Mucosa of descending colon (tissue), 3 donors: ENCODE measurements at places on chromosomes 13 and 19. TPM values are rescaled to one million over a fixed set of nuclear protein-coding genes. Genes with fewer than 3 reads are reported as not detected.

GRCh38 chr19:42816894-42817293 lies 51.4 kb upstream of the PSG8 start:
- no peak for DNase-seq

GPX4 gene
- total RNA-seq, result 144 TPM

GRCh38 chr19:33412601-33413425 lies 39.3 kb downstream of the CEBPG start:
- DNase-seq, result peak; percentile 61

N4BP2L1 gene
- total RNA-seq, result 8.5 TPM

DNA sequence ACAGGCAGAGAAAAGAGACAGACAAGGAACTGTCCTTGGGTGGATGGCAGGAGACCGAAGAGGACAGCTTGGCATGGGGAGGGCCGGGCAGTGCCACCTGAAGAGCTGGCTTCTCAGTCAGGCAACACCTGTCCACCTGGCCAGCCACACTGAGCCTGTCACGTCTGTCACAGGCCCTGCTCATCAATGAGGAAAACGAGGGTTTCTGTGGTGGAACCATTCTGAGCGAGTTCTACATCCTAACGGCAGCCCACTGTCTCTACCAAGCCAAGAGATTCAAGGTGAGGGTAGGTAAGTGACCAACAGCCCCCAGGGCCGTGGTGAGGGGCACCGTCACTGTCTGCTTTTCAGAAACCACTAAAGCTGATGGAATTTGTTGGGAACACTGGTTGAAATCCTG lies 11.2 kb upstream of the PROZ start:
- no peak for DNase-seq

RDH8 gene
- not detected for total RNA-seq

ICAM5 gene
- 0.73 TPM for total RNA-seq

TEX26 gene
- total RNA-seq, result not detected

ZNF441 gene
- total RNA-seq, result 8.5 TPM

FGF14 gene
- total RNA-seq, result 0.43 TPM

DNA sequence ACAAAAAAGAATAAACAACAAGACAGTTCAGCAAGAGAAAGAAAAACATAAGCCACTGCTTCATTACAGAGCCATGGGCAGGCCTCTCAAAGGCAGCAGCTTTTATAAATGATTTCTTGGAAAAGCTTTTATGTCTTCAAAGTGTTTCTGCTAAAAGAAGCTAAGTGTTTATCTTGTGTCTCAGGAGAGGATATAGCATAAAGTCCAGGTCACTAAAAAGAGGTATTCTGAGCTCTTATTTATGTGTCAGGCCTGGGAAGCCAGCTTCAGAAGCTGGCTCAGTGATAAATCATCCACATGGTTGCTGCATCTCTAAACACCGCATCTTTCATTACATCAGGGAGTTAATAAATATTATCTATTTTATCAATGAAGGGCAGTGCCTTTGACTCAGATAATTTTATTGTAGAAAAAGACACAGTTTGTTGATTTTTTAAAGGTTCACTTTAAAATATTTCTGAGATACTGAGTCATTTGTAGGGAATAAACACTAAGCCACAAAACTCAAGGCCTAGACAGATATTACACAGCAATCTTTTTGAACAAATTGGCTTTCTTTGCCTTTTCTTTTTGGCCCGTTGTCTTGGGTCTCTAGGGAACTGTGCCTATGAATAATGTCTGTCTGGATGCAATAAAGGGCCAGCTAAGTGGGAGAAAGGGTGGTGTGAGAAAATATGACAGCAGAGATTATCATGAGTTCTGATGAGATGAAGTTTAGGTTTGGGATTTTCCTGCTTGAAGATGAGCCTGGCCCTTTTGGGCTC lies 1086.6 kb downstream of the UQCRFS1 start:
- no peak for DNase-seq

GRCh38 chr13:67806796-67807195 lies 576.7 kb upstream of the PCDH9 start:
- DNase-seq, result no peak

GRCh38 chr19:37893845-37894575 lies 12.4 kb downstream of the WDR87 start:
- DNase-seq, result no peak

DNA sequence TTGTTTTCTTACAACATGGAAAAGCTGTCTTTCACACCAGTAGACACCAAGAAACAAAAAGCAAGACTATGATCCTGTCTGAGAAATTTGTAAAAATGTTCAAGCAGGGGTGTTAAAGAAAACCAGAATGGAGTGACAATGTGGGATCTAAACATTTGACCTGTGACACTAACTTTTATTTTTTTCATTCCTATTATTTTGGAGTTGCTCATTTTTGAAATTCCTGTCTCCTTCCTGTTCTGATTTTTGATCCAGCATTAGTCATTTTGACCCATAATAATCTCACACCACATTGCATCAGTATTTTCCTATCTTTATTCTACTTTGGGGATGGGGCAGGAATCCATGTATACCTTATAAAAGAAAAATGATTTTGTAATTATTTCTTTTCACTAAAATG lies 164.2 kb downstream of the DLEU7 start:
- no peak for DNase-seq

DNA sequence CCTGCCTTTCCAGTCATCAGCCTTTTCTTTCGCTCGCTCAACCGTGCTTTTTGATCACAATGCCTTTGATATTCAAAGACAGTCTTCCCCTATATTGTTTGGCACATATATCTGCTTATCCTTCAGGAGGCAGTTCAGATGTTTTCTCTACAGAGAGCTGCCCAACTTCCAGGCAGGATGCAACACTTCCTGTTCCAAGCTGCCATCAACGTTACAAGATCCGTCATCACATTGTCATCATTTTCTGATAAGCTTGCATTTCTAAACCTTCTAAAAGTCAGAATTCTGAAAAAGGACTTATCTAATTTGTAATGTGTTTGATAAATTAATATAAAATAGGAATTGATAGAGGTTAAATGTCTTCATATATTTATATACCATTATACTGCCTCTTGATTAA lies 574.2 kb downstream of the TBC1D4 start:
- no peak for DNase-seq

GRCh38 chr13:51603716-51604115 lies 19.5 kb downstream of the WDFY2 start:
- no peak for DNase-seq

GRCh38 chr19:30107251-30107650 lies 165.2 kb downstream of the URI1 start:
- no peak for DNase-seq

LRRC63 gene
- not detected for total RNA-seq

NKG7 gene
- 5.9 TPM for total RNA-seq

DNA sequence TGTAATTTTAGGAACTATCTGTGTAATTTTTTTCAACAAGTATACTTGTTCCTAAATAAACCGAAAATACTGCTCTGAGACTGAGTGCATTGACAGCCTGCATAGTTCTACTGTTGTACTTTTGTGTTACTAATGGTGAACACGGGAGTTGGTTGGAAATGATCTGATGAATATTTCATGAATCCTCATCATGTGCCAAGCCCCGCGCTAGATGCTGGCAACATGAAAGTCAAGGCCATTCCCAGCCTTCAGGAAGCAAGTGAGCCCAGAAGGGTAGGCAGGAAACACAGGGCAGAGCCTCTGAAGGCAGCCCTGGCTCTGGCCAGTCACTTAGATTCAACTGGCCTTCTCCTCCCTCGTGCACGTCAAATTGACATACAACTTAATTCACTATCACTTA lies 106.1 kb downstream of the ABCC4 start:
- no peak for DNase-seq

GRCh38 chr19:28019371-28019770 lies 1193.6 kb downstream of the UQCRFS1 start:
- no peak for DNase-seq

DNA sequence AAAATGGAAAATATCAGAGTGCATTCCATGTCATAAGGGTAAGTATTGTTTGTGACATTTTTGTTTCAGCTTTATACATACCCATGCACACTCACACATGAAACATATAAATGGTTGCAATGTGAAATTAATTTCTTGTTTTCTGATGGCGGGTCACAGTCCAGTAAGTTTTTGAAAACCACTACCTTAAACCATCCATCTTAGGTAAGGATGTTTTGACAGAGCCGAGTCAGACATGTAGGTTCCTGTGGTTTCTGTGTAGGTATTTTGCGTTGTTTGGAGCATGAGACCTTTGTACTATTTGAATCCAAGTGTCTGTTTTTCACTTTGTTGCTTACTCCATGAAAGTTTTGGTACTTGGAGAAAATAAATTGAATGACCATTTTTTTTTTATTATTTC lies 121.7 kb downstream of the B3GLCT start:
- DNase-seq, result no peak

- no peak for DNase-seq
These were observed 1.0 kb downstream of the RTBDN start for GRCh38 chr19:12833418-12833737.

- DNase-seq, result no peak
These were observed 5.7 kb downstream of the MIDN start for GRCh38 chr19:1254081-1254527.
